Activated T-cell treated with anti-CD3 and anti-CD28 coated beads, Interleukin-2, amount 50 U/mL, for 48 hours (primary cell): ENCODE measurements at places on chromosomes 13 and 19.

DNA sequence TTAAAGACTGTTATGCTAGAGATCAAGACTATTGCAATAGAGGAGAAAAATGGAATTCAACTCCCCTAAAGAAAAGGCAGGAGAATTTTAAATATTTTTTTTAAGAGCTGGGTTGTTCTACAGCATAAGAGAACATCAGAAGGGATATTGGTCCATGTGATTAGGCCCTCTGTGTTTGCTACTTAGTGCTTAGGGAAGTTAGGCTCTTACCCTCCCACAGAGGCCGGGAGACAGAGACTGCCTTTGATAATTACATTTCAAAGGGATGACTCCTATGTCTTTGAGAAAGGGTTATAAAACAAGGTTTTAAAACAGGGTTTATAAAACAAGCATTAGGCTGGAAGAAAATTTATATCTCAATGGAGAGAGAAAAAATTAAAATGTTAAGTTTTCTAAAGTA lies 1248.1 kb upstream of the PCDH20 start:
- DNase-seq: no peak

GRCh38 chr19:33780251-33780650 lies 16.4 kb upstream of the KCTD15 start:
- DNase-seq: no peak

DNA sequence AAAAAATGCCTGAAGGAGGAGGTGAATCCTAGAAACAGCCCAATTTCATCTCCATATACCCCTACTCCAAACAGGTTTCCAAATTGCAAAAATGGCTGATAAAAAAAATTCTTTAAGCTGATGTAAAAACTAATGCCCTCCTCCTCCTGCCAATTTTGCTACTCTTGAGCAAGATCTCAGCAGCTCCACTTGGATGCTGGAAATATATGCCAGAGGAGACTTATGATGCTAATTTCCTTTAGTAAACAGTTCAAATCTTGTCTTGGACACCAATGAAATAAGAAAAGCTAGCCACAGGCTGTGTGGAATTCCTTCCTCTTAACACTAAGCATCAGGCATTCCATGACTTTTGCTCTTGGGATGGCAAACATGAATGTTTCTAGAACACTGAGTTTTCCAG lies 67.5 kb downstream of the INSR start:
- DNase-seq: no peak

DNA sequence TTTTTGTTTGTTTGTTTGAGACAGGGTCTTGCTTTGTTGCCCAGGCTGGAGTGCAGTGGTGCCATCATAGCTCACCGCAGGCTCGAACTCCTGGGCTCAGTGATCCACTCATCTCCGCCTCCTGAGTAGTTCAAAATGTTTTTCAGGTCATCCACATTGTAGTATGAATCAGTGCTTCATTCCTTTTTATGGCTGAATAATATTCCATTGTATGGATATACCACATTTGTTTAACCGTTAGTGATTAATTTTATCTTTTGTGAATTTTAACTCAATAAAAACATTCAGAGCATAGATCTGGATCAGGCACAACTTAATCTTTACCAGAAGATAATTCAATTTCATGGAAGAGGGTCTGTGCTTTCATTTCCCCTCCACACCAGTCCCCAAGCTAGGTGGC lies 47.7 kb downstream of the VAV1 start:
- no peak for DNase-seq

DNA sequence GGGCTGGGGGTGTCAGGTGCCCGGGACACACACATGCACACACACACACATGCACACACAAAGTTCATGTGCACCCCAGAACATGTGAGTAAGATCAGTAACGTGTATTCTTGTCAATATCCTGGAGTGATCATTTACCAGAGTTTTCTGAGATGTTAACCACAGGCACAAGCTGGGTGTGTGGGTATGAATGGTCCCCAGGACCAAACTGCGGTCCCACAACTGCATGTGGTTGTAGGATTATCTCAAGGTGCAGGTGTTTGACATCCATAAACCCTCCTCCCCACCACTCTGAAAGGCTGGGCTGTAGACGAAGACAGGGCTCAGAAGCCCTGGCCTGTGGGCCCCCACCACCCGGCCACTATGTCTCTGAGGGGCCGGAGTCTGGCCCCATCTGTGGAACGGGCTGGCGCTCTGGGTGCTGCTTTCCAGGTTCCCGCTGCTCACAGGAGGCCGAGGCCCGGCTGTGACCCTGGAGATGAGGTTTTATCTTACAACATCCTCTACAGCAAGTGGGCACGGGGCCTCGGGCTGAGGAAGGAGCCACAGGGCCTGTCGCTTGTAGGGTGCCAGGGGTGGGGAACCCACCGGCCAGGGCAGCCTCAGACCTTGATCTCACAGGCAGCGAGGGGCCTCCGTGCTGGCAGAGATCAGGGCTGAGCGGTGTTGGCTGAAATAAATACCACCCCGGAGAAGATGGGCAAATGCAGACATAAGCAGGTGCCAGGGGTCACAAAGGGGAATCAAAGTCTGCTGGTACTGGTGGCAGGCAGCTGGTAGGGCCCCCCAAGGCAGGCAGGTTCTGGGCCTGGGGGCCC lies 4.3 kb downstream of the F2RL3 start:
- DNase-seq: no peak

GRCh38 chr13:107348925-107349324 lies 781.0 kb upstream of the ARGLU1 start:
- no peak for DNase-seq
